ENCODE measurements at places on chromosomes 1 and 21.

DNA sequence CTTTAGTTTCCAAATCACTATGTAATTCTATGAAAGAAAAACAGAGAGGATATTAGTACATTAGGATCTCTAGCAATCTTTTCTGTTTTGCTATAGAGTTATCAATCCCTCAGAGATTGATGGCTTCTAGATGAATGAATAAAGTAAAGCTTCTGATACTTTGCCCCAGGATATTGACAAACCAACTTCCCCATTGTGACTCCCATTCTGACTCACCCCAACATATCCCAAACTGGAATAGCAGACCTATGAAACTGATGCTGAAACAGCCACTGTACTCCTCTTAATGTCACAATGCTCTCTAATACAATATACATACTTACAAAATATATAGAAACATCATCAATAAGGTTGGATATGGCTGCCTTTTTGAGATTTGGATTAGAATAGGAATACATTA lies 442.1 kb upstream of the NR5A2 start:
- no peak for DNase-seq

DNA sequence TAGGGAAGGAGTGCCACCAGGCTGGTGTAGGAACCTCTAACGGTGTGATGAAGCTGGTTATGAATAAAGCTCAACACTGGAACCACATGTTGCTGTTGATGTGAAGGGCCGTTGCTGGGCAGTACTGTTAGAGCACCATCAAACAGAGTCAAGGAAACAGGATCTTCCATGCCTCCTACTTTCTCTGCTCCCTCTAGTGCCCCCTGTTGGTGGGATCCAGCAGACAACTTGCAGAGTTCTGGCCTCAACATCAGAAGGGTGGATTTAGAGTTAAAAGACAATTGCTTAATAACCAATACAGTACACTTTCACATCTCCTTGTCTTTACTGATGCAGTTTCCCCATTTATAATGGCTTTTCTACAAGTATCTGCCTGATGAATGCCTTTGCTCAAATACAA lies 336.4 kb downstream of the NTNG1 start:
- no peak for DNase-seq

DNA sequence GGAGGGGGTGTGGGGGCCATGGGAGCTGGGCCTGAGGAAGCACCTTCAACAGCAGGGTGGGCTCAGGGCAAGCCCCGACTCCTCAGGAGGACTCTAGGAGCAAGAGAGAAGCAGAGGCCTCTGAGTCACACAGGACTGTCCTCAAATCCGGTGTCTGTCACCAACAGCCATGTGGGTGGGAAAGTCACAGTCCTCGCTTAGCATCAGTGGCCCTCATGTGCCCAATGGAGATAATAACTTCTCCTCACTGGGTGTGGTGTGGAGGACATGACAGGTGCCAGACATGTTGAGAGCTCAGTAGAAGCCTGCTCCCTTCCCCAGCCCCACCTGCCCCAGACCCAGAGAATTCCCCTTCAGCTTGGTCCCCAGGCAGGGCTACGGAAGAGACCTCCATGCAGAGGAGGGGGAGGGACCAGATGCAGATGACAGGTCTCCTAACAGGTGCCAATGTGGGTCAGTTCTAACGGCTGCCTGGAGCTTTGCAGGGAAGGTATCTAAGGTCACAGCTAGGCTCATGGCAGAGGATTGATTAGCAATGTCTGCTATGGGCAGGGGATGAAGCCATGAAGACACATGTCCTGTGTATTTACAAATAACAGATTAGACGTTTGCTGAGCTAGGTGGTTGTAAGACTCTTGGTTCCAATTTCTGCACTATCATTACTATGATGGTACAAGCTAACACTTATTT lies 30.2 kb downstream of the TTC39A start:
- DNase-seq, result no peak

DNA sequence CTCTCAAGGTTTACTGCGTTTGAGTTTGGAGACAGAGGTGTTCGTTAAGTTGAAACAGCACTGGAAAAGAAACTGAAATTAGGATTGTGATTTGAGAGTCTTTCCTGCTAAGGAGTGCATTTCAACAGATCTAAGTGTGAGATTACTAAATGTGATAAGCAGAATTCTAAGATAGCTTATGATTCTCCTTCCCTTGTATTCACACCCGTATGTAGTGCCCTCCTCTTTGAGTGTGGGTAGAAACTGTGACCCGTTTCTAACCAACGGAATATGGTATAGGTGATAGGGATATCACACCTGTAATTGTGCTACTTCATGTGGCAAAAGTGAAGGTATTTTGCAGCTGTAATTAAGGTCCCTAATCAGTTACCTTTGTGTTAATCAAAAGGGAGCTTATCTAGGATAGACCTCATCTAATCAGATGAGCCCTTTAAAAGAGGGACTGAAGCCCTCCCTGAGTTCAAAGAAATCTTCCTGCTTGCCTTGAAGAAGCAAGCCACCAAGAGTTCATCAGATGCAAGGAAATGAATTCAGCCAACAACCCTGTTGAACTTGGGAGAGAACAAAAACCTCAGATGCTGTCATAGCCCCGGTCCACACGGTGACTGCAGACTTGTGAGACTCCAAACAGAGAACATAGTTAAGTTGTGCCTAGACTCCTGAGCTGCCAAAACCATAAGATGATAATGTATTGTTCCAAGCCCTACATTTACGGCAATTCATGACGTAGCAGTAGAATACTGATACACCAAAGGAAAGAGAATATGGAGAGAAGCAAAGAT lies 12.6 kb upstream of the IL12RB2 start:
- no peak for DNase-seq

DNA sequence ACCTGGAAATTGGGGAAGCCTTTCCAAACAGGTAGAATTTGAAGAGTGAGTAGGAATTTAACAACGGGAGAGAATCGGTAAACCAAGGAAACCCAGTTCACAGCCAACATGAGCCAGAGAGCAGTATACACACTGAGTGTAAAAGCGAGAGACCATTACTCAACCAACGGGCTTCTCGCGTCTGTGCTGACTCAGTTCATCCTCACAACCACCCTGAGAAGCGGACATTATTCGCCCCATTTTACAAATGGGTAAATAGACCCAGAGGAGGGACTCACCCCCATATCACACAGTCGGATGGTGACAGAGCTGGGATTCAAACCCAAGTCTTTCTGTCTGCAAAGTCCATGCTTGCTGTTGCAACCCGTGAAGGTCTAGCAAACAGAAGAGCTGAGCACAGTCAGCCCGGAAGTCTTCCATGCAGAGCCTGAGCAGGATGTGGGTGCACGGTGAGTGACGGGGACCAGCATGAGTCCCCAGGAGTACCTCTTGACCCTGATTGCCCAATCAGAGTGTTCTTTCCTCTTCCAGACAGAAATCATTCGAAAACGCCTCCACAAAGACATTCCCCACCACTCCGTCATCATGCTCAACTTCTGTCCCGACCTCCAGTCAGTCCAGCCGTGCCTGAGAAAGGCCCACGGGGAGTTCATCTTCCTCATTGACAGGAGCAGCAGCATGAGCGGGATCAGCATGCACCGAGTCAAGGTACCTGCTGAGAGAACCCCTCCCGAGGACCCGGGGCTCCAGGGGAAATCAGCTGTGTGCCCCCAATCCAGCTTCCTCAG lies 32.3 kb downstream of the VWA5B1 start:
- peak; percentile 43 for DNase-seq

DNA sequence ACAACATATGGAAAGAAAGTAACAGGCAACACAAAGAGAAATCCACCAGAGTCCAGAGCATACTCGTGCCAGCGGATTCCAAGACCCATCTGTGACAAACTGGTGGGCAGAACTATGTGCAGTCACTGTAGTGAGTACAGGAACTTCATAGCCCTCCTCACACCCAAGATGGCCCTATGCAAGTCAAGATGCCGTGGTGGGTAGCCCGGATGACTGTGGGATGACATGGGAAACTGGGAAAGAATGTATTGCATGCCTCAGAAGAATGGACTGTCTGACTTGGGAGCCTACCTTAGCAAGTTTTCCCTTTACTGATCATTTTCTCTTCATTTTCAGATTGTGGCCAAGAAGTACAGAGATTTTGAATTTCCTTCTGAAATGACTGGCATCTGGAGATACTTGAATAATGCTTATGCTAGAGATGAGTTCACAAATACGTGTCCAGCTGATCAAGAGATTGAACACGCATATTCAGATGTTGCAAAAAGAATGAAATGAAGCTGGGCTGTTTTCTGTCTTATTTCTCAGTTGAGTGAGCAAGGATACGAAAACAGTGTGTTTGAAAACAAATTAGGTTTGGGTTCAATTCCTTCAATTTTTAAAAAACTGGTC lies 47.3 kb downstream of the CLIC6 start:
- DNase-seq, result no peak

DNA sequence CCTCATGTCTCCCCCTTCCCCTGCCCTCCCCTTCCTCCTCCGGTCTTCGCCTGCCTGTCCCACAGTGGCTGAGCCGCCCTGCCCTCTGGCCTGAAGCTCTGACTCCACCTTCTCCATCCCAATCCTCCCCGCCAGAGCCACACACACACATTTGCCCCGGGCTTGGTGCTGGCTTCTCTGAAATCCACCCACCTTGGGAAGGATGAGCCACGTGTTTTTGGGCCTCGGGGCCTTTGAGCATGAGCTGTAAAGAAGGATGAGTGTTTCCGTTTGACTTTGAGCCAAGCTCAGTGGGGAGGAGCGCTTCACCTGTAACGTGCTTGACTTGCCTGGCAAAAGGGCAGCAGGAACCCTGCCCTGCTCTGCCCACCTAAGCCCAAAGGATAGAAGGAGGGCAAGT lies 295.1 kb downstream of the SIPA1L2 start:
- DNase-seq, result no peak

DNA sequence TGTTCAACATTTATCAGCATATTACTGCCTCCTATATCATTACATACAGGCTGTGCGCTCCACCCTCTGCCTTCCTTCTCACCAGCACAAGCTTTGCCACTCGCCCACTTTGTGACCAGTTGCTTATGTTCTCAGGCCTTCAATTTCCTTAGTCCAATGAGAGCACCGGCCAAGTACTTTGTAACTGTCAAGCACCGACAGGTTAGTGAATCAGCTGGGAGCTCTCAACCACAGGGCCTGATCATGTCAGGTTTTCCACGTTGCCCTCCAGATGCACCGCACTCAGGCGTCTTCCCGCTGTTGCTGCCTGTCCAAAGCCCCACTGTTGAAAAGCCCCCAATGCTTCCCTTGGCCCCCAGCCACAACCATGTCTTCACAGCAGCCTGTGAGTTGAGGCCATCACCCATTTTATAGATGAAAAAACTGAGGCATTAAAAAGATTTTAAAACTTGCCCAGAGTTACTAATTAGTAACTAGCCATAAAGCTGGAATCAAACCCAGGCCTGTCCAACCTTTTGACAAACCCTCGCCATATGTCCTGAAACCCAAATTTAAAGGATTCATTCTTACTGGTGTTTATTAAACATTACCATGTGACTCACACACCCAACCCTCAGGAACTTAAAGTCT lies 3.4 kb upstream of the KCNN3 start:
- no peak for DNase-seq

DNA sequence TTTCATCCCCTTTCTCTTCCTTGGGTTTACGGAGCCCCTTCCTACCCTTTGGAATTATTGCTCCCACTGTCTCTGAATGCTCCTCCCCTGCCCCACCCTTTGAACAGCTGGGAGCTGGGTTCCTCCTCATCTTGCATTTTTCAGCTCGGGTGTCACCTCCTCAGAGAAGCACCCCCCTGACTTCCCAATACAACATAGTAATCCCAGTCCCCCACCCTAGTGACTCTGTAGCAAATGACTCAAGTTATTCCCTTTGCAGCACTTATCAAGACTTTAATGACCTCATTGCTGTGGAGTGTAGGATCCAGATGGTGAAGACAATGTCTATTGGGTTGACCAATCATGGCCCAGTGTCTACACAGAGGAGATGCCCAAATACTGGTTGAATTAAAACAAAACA lies 8.9 kb upstream of the VWA5B1 start:
- DNase-seq, result no peak

- DNase-seq, result no peak
Observed at GRCh38 chr1:36763771-36764170, 270.5 kb downstream of the GRIK3 start.

GRCh38 chr21:15526798-15527197 lies 203.0 kb upstream of the USP25 start:
- no peak for DNase-seq

GRCh38 chr1:36692465-36693160 lies 209.9 kb upstream of the CSF3R start:
- no peak for DNase-seq

All from CD4-positive, alpha-beta T cell treated with Interleukin-15 for 4 hours (primary cell).